ENCODE measurements at places on chromosomes 1 and 21.
A peak's percentile ranks its signal among the peaks of the same experiment; 100 is the strongest.

DNA sequence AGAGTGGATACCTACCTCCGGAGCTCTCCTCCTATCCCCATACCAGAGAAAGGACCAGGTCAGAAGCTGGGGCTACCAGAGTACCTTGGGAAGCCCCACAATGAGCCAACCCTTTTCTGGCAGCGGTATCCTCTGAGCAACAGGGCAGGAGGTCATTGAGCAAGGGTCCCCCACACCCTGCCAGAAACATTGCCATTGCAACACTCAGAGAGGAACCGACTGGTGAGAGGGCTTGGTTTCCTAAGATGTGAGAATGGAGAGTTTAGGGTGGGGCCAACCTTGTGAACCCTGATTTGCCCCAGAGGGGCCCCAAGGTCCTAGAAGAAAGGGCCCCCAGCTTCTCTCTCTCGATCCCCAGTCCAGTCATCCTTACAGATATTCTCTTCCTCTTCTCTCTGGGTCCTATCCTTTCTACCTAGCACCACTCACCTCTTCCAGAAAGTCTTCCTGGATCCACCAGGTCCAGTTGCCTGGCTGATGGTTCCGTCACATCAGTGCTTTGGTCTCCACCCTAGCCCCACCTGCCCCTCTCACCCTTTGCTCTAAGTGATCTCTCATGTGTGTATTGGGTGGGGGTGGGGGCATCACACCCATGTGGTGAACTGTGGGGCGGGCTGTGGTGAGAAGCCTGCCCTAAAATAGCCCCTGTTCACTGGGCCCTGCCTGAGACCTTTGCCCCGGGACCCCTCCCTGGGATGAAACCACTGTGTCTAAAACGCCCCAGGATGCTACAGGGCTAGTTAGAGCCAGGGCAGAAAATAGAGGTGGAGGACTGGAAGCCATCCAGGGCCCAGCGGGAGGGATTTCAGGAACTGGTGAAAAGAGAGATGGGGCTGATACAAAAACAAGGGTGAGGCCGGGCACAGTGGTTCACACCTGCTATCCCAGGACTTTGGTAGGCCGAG, 8.7 kb downstream of the FGR start:
- DNase-seq = no peak

DNA sequence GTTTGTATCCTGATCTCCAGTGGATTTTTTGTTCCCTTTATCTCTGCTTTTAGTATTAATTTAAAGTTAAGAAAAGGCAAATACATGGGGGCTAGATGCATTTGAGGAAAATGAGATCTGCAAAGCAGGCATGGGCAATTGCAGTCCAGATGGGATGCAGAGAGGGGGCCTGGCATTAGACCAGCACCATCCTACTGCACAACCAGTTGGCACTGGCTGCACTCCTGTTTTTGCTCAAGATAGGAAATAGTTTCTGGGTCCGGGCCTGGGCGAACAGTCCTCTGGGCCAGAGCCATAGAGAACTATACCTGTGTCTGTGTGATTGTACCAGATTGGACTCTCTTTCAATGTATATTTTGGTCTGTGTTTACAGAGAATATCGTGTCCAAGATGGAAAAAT, 34.0 kb upstream of the LEPR start:
- DNase-seq = no peak

GRCh38 chr1:95353194-95353593, 119.2 kb downstream of the RWDD3 start:
- DNase-seq = no peak

GRCh38 chr1:9892563-9893528, 17.2 kb downstream of the CTNNBIP1 start:
- no peak for DNase-seq

GRCh38 chr1:92488832-92489231, 2.1 kb upstream of the GFI1 start:
- no peak for DNase-seq

GRCh38 chr1:119870917-119871596, 25.3 kb downstream of the ADAM30 start:
- DNase-seq = peak; percentile 38

GRCh38 chr1:223708001-223708359, 4.4 kb upstream of the CAPN2 start:
- no peak for DNase-seq

DNA sequence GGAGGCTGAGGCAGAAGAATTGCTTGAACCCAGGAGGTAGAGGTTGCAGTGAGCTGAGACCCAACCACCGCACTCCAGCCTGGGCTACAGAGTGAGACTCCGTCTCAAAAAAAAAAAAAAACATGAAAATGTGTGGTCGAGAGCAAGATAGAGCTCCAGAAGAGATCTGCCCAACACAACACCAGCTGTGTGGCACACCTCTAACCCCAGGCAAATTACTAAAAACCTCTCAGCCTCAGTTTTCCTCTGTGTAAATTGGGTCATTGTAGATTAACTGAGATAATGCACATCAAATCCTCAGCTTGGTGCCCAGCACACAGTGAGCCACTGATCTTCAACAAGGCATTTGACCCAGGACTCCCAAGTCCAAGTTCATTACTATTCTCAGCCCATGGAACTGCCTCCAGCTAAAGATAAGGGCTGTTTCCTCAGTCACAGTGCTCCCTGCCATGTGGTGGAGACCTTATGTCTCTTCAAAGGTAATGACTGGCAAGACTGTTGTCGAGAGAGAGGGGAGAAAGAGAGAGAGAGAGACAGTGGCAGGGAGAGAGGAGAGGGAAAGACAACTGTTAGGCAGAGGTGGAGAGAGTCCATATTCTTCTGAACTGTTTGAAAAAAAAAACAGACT, 58.1 kb downstream of the PTP4A2 start:
- no peak for DNase-seq

- no peak for DNase-seq
Observed at GRCh38 chr1:47187231-47187925, 2.5 kb downstream of the PDZK1IP1 start.

DNA sequence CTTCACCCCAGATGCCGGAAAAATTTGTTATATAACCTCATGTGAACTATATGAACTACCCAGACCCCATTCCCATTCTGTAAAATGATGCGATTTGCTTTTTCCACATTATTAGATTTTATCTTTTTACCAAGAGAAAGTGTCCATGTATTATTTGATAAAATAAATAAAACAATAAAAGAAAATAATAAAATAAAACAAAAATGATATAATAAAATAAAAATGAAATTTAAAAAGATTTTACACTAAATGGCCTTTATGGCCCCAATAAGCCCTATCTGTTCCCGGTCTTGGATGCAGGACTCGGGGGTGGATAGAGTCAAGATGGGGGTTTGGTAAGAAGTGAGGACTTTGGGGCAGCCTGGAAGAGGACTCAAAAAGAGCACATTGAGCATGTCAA, 357.2 kb downstream of the MATN1 start:
- no peak for DNase-seq

DNA sequence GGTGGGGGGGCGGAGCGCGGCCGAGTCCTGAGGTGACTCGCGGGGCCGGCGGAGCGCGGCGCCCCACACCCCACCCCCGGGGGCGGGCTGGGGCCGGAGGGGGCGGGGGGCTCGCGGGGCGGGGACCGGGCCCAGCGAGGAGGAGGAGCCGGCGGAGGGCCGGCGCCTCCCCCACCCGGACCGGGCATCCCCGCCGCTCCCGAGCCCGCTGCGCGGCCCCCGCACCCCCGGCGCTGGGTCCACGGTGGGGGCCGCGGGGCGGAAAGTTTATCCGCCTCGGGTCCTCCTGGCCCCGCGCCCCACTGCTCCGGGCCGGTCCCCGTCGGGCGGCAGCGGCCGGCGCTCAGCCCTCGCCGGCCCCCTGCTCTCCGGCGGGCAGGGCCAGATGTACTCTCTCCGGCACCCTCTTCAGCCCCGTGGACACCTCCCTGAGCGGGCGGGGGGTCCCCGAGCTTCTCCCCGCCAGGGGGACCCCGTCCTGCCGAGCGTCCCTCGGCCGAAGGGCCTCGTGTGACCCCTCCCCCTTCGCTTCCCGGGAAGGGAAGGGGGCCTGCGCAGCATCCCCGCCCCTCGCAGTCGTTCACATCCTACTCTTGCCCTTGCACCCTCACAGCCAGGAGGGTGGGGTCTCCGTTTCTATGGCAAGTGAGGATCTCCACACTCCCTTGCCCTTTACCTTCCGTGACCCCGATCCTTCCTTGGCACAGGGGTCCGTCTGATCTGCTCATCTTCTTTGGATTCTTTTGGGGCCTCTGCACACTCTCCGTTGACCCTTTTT, 663 bp downstream of the CAMTA1 start:
- DNase-seq = no peak

GRCh38 chr1:119702384-119702783, 9.3 kb upstream of the PHGDH start:
- DNase-seq = peak; percentile 71

DNA sequence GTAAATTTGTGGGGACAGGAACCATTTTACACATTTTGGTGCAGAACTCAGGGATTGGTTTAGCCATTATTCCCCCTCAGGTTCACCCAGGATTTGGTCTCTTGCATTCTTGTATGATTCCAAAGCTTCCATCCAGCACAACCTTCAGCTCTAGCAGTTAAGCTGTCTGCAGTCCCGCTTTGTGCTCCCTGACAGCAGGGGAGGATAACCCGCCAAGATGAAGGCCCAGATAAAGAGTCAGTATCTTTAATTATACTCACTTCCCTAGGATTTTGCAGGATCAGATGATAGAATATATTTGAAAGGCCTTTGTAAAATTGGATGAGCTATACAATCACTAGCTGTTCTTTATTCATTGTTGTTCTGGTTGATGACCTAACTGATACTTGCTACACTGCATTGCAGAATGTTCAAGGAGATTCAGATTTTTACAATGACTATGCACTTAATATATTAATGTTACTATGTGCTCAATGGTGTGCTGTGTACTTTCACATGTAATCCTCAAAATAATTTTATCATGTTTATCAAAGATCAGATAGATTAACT, 49.8 kb downstream of the SLC16A1 start:
- no peak for DNase-seq

DNA sequence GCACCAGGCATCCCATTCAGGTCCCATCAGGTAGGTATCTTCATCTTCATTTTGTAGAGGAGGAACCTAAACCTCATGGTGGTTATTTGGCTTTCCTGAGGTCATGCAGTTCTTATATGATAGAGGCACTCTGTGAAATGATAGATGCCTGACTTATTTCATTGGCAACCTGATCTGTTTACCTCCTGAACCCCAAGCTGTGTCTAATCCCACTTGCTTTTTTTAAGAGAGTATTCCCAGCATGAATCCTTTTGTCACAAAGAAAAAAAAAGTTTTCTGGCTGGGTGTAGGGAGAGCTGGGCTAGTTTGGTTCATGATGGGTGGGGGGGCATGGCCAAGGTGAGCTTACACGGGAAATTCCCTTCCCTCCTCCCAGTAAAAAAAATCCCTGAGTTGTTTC, 154.2 kb downstream of the TENT5C start:
- DNase-seq = no peak

- DNase-seq = no peak
Observed at GRCh38 chr21:34679051-34679450, 10.3 kb downstream of the CLIC6 start.

DNA sequence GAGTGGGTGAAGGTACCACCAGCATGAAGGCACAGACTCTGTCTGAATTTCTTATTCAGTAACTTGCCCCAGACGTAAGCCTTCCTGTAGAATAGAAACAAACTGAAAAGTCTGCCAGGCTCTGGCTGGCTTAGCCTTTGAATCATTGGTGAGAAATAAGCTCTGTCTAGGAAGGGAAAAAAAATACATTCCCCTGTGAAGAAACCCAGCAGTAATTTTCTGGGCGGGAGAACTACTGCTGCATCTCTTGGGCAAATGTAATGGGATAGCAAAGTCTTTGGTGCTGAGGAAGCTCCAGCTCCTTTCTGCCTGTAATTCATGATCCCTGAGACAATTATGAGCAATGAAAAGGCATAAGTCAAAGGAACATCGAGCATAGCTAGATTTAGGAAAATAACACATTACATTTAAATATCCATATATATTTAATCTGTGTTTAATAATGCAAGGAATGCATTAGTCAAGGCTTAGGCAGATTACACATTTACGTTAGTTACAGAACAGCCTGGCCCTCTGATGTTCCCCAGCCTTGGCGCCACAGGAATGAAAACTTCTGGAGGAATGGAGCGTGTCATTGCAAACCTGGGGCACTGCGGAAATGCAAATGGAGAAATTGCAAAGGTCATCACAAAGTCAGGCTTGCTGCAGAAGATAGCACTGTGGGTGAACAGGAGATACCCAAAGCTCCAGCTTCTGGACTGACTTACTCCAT, 216.3 kb upstream of the CAMK1G start:
- peak; percentile 77 for DNase-seq

DNA sequence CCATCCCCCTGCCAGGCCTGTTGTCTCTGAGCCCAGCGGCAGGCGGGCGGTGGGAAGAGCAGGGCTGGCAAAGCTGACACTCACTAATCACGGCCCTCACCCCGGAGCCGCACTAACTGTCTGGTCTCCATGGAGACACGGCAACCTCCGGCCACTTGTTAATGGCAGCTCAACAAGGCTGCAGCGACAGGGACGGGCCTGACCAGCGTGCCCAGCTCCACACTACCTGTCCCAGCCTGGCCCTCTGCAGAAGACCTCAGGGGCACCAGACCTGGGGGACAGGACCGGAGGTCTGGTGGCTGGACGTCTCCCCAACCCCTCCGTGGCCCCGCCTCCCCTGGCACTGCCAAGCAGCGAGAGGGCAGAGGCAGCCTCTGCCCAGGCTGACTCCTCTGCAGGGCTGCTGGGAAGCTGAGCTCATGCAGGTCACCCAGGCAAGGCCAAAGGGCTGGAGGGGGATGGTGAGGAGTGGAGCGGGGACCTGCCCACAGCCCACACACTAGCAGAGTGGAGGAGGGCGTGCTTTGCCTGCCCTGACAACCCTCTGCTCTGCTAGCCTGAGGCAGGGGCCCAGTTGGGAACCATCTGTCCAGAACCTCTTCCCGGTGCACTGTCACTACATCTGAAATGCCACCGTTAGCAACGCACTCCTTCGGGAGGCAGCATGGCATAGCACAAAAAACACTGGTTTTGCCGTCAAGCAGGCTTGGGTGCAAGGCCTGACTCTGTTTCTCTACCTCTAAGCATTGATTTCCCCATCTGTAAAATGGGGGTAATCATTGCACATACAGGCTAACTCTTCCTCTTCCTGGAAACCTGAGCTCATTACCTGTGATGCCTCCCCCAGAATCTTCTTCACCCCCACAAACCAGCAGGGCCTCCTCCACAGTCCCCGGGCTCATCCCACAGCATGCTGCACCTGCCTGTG, 29.6 kb upstream of the WASF2 start:
- no peak for DNase-seq

- no peak for DNase-seq
Observed at GRCh38 chr1:61215676-61216289, 133.4 kb downstream of the NFIA start.

DNA sequence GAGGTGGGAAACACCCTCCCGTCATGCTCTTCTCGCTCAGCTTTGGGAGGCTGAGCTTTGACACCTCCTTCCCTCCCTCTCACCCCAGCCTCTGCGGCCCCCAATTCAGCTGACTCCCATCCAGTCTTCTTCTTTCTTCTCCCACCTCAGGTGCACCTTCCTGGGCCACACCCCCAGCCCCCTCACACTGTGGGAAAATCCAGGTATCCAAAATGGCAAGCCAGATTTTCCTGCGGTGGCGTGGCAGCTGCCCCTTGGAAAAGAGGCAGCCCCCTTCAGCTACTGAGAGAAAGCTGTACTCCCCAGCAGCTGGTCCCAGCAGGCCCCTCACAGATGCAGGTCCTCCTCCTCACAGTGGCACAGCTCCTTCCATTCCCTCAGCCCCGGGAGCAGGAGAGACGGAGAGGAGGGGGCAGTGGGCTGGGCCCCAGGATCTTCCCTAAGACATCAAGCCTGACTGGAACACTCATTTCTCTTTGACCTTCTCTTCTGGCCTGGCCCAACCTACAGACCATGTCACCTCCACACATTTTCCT, 61.6 kb downstream of the OPTC start:
- no peak for DNase-seq

GRCh38 chr1:206925106-206925736, 3.5 kb upstream of the FCMR start:
- DNase-seq = no peak

All from fibroblast of skin of left biceps (primary cell).